ENCODE measurements at places on chromosomes 13 and 19. TPM values are rescaled to one million over a fixed set of nuclear protein-coding genes. Genes with fewer than 3 reads are reported as not detected.

GRCh38 chr13:74305876-74306275, 171.7 kb upstream of the KLF12 start:
- DNase-seq = peak; percentile 3

- no peak for DNase-seq
Measured at GRCh38 chr13:106527826-106528225, 7.6 kb downstream of the EFNB2 start.

- peak; percentile 64 for DNase-seq
Measured at GRCh38 chr13:23960566-23961156, 63.4 kb upstream of the C1QTNF9B start.

DNA sequence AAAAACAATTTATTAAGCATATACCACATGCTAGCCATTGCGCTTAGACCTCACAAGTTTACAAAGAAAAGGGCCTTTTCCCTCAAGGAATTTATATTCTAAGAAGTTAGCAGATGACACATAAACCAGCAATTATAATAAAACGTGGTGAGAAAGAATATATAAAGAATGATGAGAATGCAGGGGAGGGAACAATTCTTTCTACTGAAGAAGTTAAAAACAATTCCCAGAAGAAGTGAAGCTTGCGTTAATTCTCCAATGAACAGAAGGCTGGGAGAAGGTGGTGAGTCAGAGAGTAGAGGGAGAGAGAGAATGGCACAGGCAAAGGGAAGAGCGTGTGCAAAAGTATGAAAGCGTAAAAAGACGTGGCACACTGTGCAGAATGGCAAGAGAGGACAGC, 69.5 kb upstream of the ZDHHC20 start:
- DNase-seq = peak; percentile 46

MAST1 gene
- 0.20 TPM for total RNA-seq

- DNase-seq = no peak
Measured at GRCh38 chr19:18629166-18630088, 7.4 kb upstream of the KLHL26 start.

CYTH2 gene
- 44.3 TPM for total RNA-seq

GRCh38 chr13:33711436-33711835, 106.5 kb upstream of the RFC3 start:
- DNase-seq = no peak

- DNase-seq = no peak
Measured at GRCh38 chr13:39095500-39095899, 57.2 kb downstream of the NHLRC3 start.

MBOAT7 gene
- total RNA-seq = 132 TPM

DNA sequence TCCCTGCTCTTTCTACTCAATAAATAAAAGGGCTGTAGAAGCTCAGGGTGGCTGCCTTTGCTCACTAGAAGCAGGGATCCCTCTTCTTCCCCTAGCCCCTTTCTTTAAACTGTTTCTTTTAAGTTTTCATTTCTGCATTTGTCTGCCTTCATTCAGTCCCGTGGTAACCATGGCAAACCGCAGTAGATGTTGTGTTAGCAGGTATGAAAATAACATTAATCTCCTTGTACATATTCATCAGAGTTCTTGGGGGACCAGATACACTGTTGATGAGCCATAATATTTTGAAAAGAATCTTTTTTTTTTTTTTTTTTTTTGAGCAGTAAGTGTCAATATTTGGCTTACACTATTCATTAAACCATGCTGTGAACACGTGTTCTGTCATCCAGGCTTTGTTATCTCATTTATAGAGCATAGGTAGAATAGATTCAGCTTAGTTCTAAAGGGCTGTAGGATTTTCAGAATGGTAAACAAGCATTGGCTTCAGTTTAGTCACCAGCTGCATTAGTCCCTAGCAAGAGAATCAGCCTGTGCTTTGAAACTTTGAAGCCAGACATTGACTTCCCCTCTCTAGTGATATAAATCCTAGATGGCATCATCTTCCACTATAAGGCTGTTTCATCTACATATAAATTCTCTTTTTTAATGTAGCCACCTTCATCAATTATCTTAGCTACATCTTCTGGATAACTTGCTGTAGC, 59.4 kb upstream of the SPRY2 start:
- DNase-seq = no peak

DNA sequence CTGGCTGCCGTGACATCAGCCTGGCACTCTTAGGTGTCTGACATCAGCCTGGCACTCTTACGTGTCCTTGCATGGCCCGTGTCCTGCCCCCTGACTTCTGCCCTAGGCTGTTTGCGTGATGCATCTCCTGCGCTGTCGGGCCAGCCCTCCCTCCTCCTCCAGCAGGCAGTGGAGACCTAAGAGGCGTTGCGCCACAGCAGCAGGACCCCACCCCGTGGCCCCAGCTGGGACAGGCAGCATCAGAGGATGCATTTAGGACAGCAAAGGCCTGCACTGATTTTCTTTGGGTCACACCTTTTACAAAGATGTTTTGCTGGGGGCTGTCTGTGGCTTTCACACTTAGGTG, 65.3 kb downstream of the GPR12 start:
- DNase-seq = no peak

DNA sequence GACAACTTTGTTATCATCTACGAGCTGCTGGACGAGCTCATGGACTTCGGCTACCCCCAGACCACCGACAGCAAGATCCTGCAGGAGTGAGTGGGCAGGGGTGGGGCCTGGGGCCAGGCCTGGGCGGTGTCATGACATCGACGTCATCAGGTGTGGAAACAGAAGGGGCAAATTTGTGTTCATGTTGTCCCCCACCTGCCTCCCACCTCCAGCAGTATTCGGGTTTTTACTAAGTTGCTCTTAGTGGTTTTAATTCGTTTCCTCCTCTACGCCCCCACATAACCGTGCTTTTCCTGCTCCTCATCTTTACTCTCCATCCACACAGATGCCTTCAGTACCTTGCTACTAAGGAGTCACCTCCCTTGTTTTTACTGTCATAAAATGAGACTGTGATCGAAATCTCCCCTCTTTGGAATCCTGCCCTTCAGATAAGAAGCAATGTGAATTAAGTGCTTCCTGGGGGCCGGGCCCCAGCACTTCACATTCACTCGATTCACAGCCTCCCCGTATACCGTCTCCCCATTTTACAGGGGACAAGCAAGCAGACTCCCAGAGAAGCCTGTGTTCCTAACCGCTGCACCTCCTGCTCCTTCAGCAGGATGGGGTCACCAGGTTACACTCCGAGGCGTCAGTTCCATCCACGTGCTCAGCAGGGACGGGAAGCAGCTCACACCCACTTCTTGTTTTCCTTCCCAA, 10.5 kb downstream of the AP1M1 start:
- DNase-seq = no peak

GRCh38 chr13:33144358-33144784, 128.1 kb downstream of the KL start:
- no peak for DNase-seq

GRCh38 chr13:77465603-77466195, 69.8 kb upstream of the SCEL start:
- no peak for DNase-seq

SHISA2 gene
- total RNA-seq = 68.7 TPM

DNA sequence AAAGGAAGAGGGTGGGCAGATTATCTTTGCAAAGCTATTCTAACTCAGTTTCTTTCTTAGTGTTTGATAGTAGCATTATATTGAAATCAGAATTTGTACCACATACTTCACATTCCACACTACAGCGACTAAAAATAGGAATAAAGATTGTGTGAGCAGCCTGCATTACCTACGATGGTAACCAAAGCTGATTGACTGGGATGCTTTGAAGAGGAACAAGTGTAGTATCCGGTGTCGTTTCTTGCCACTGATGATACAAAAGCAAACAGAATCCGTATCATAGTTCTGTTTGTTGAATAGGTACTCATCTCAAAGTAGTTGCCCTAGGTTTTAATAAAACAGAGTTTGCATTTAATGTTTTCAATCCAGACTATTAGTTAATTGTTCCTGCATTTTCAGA, 51.2 kb downstream of the FLT3 start:
- DNase-seq = no peak
